Germinal center (tissue), 1 donor: ENCODE measurements at places on chromosomes 6 and 20.

GRCh38 chr6:155001482-155001881, 6.4 kb downstream of the TIAM2 start:
- no peak for DNase-seq

GRCh38 chr6:131161987-131162386, 26.7 kb downstream of the AKAP7 start:
- no peak for DNase-seq

- DNase-seq, result no peak
Measured at GRCh38 chr6:136158971-136159370, 91.1 kb downstream of the MTFR2 start.

DNA sequence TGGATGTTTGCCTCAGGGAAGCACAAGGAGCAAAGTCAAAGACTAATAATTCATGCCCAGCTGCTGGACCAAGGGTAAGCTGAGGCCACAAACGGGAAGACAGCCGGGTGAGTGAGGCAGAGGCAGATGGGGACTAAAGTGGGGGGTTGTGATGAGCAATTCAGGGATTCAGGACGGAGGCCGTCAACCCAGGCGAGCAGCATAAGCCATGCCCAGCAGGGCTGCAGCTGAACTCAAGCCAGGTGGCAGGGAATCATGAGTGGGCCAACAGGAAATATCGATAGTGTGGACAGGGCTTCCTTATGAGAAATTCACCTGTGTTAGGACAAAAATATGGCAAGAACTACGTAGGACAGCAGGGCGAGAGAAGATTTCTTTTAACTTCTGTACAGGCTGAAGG, 246.8 kb downstream of the CDC5L start:
- DNase-seq, result no peak

DNA sequence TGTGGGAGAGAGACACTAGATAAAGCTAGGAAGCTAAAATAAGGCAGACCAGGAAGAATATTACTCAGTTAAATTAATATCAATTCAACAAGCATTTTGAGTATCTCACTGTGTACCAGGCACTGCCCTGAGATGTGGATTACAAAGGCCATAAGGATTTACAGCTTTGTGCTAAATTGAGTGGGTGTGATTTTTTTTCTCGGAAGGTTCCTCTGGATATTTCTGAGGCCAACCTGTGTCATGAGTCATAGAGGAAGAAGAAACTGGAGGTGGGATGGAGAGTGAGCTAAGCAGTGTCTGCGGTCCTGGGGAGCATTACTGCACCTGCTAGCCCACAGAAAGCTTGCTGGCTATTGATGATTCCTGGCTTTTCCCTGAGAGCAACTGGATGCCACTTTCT, 135.2 kb downstream of the RFPL4B start:
- no peak for DNase-seq

- no peak for DNase-seq
Measured at GRCh38 chr6:155213611-155214372, 50.0 kb upstream of the CLDN20 start.

DNA sequence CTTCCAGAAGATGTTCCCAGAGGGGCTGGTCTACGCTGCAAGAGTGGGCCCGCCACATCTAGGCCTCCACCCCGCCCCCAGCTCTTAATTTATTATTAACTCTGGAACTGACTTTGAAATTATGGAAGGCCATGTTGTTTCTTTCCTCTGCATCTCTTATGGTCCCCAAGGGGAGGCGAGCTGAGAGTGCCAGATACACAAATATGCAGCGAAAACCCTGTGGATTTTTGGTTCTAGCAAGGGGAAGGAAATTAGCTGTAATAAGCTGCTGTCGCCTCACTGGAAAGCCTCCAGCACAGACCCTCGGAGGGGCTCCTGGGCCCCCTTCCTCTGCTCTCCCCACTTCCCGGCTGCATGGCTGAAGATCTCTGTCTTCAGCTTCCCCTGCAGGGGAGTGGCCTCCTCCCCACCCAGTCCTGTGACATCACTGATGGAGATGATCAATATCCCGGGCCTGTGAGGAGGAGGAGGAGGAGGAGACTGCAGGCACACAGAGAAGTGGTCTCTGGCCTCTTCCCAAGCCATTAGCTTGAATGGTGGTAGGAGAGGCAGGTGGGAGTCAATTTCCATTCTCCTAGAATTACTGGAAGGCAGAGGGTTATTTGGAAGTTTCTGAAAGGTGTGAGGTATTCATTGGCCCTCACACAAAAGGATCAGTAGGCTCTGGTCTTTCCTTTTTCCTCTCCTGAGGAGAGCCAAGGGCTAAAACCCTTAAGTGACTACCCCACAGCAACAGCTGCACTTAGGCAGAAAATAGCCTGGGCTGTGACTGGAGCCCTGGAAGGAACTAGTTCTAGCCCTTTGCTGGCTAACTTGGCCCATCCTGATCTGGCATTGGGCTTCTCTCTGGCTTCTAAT, 39.7 kb upstream of the CCDC167 start:
- no peak for DNase-seq
